Foreskin keratinocyte (primary cell): ENCODE measurements at places on chromosomes 1 and 21. TPM values are rescaled to one million over a fixed set of nuclear protein-coding genes. Genes with fewer than 3 reads are reported as not detected.
A peak's percentile ranks its signal among the peaks of the same experiment; 100 is the strongest.

Gene SHISAL2A
- total RNA-seq: not detected in 2 replicates

Gene IARS2
- 88.2 and 94.3 TPM in 2 replicates for total RNA-seq

Gene NBPF10
- 0.85 and 1.2 TPM in 2 replicates for total RNA-seq

GRCh38 chr1:214548271-214548670 lies 3.1 kb downstream of the PTPN14 start:
- no peak for DNase-seq

DNA sequence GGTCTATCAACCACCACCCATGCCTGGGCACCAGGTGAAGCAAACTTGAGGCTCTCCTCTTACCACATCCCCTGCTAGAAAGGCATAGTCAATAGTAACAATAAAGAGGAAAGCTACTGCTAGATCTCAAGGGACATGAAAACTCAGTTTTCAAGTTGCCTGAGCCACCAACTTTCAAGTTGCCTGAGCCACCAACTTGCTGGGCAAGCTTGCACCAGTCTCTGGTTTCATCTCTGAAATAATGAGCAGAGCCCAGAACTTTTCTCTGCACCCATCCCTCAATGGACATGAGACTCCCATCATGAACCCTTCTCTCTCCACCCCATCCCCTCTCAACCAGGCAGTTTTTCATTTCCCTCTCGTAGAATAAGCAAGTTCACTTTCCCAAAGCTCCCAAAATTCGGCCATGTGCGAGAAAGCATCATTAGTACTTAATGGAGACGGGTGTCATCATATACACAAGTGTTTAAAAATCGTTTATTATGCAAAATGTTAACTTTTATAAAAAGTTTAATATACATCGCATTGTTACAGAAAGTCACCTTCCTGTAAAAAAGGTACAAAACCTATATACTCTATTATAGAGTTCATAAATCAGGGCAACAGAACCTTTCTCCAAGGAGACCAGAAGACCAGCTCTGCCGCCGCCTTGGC lies 1.7 kb downstream of the ID3 start:
- no peak for DNase-seq

DNA sequence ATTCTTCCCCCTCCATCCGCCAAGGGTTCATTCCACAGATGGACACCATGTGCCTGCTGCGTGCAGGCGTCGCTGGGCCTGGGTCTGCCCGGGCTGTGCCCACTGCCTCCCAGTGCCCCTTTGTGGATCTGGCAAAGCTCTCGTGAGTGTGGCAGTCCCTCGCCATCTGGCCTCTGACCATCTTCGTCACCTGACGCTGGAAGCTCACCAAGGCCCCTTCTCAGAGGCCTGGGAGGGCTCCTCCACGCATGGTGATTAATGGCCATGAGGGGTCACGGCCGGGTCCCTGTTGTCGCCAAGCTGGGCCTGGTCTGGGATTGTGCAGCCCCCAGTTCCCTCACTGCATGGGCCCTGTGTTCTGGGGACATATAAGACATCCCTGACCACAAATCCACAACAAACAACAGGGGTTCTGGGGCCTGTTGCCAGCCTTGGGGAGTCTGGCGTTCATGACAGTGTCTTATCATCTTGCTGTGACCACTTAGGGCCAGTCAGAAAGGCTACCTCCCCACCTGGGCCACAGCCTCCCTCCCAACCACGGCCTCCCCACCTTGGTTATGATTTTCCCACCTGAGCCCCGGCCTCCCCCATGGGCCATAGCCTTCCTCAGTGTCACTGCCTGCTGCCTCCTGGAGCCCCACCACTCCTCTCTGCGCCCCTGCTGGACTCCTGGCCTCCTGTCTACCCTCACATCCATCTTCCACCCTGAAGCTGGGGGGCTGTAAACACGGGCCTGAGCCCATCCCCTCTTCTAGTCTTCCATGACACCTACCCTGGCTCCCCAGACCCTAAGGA lies 27.9 kb downstream of the SLC45A1 start:
- DNase-seq: no peak

- DNase-seq: no peak
Observed at GRCh38 chr1:226223157-226223785, at the start of gene MIXL1. Gene MIXL1, plus strand, starts transcription at chr1:226223664. Its CDS starts 18 bp downstream, at chr1:226223682.

- no peak for DNase-seq
Observed at GRCh38 chr1:43302201-43302600, 1.4 kb downstream of the TIE1 start.

DNA sequence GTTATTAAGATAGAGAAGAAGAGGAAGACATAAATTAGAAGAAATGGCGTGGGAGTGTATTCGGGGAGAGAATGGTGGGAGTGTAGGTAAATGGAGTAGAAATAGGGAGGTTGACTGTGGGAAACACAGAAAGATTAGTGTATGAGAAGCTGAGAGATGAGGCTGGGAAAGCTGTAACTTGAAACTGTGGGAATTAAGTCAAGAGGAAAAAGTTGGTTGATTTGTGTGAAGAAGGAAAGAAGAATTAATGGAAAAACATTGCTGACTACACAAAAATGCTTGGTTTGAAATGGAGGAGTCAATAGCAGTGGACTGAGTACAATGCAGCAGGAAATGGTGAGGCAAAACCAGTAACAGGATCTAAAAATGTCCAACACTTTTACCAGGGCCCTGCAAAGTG lies 448.3 kb downstream of the PTPRC start:
- no peak for DNase-seq

DNA sequence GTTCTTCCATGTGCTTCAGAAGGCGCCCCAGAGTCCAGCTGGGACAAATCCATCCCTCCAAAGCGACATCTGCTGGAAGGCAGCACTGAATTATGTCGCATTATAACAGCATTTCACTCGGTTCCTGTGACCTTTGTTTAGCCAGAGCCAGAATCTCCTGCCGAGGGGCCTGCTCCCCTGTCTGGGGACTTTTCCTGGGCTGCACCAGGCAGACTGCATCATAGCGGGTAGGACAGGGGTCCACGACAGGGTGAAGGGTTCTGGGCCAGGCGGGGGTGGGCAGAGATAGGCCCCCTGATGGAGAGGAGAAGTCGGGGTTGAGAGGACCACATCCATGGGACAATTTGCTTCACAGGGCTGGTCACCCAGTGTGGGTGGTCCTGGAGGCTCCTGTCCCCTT lies 276.9 kb downstream of the MATN1 start:
- no peak for DNase-seq

- DNase-seq: peak; percentile 78
Observed at GRCh38 chr1:79716447-79716846, 709.9 kb upstream of the ADGRL4 start.
